Immature natural killer cell (primary cell): ENCODE measurements at places on chromosomes 6 and 20.

- no peak for DNase-seq
These were observed 7.8 kb downstream of the PREX1 start for GRCh38 chr20:48819821-48820648.

DNA sequence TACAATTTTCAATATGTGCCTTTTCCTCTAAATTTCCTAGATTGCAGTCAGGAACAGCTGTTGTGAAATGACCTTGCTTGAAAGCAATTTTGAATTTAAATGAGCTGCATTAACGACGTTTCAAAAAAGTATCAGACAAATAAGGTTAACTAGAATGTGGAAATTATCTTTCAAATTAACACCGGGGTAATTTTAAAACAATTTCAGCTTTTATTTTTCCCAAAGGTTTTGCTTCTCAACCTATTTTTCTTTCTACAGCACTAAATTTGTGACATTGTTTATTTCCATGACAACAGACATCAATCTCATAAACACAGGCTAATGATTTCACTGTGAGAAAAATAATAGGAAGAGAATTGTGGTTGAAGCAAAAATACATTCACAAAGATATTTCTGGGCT is 38.5 kb downstream of the COL12A1 start:
- no peak for DNase-seq

GRCh38 chr6:32151863-32152768 is at the start of gene PRRT1:
TSS of gene PRRT1 (minus strand) at chr6:32151939. CDS start at chr6:32151827, 112 bp downstream.
- DNase-seq, result no peak

DNA sequence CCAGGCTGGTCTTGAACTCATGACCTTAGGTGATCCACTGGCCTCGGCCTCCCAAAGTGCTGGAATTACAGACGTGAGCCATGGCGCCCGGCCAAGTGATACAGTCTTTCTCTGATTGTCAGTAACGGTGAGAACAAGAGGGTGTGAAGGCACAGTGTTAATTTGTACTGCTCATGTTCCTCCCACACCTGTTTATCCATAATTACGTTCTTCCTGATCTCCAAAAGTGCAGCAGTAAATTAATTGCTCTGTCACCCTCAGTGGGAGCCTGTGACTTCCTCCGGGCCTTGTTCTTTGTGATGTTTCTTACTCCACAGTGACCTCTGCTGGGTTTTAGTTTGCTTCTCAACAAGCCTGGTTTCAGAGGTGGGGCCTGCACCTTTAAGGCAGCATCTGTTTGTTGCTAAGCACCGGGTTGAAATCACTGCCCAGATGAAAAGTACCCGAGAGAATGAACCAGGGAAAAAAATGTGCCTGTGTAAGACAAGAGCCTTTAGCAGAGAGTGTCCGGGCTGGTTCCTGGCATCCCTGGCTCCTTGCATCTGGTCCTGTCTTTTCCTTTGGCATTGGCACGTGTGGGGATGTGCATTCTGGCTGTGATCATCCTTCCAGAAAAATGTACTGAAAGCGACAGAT is 89.1 kb upstream of the CLDN20 start:
- peak; percentile 63 for DNase-seq

DNA sequence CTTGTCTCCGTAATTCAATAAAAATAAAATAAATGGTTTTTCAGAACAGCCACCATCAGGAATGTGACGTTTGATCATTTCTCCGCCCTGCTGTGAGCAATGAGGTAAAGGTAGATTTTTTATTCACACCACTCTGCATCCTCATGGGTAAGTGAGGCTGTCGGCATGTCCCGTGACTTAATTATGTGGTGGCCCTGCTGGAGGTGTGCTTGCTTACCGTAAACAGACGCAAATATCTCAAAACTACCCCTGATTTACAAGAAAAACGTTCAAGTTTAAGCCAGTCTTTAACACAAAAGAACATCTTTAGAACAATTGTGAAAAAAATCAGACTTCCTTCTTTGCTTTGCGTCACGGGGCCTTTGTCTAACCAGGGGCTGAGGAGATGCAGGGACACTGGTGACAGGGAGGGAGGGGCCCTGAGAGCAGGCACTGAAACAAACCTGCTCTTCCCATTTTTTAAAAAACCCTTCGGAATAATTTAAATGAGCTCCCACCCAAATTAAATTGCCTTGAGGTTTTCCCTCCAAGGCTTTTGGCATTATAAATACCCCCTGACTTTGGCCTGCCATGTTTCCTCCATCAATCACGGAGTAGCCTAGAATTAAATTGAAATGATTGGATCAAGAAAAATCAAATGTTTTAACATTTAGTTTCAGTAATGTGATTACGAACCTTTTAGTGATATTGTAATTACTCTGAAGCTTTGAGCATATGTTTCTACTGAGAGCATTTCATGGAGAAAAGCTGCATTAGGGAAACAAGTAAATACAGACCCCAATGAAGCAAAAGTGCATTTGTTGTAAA is 13.4 kb downstream of the PRKN start:
- DNase-seq, result no peak

DNA sequence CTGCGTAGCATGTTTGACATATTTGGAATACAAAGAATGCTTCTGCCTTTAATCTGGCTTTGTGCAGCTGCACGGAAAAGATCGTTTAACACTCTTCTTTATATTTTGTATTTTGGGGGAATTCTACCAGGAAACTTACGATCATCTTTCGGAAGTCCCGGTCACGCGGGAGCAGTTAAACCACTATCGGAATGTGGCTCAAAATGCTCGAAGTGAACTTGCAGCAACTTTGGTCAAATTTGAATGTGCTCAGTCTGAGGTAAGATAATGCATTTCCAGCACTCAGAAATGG is 42.3 kb downstream of the CCDC170 start:
- no peak for DNase-seq

- DNase-seq, result no peak
These were observed 54.8 kb downstream of the BTBD3 start for GRCh38 chr20:11972478-11972877.

- DNase-seq, result no peak
These were observed 24.8 kb downstream of the RRBP1 start for GRCh38 chr20:17657079-17657825.

DNA sequence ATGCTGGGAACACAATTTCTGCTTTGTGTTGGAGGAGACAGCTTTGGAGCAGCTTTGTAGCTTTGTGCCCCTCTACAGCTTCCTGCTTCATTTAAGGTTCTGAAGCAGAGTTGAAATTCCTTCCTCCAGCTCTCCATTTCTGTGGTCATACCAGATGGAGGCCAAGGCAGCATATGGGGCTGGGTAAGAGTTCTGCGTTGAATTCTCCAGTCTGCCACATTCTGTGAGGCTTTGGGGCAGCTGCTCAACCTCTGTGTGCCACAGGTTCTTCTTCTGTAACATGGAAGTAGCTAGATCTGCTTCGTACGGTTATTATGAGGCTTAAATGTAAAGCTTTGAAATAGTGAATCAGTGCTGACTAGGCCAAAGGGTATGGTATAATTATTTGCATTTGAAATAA is 2.9 kb upstream of the TRIM26 start:
- no peak for DNase-seq

DNA sequence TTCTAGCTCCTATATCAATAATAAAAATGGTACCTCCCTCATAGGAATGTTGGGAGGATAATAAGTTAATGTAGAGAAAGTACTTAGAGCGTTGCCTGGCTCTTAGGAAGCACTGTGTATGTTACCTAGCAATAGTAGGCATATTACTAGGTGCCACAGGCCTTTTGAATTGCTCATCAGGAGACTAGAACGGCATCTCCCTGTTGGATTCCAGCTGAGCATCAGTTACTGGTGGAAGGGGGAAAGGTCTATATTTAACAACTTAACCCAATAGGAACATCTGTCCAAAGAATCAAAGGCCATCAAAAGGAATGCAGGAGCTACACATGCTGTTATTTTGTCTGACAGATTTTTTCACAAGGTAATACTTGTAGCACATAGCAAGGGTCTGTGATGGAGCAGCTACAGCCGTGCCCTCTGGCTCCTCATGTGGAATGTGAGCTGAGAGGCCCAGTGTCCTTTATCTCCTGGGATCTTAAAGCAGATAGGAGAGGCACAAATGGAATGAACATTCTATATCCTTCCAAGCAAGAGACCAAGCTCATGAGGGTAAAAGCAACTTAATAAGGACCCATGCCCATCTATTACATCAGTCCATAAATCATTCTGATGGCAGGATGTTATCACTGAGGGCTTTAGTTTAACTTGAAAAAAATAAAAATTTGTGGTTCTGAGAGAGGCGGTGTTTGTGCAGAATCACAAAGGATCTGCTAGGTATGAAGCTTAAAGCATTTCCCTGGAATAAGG is 184.9 kb upstream of the LAMP5 start:
- no peak for DNase-seq

GRCh38 chr6:43081043-43081442 is 4.9 kb downstream of the PTK7 start:
- no peak for DNase-seq

- DNase-seq, result peak; percentile 58
These were observed 659 bp downstream of the CEP85L start for GRCh38 chr6:118650582-118651281.

DNA sequence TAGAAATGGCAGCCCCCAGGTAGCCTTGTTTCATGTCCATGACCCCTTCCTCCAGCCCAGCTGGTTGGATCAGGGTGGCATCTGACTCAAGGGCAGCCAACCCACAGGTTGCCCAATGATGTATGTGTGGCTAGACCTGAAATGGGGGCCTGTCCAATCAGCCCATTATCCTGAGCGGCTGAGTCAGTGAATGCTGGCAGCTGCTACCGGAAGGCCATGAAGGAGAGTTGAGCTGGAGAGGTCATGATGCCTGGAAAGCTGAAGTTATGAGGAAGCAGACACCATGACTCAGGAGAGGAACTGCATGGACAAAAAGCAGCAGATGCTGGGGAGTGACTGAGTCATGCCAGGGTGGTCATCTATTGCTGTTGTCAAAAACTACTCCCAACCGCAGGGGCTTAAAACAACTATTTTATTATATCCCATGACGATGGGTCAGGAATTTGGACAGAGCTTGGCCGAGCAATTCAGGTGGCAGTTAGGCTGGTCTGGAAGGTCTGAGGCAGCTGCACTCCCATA is 67.3 kb downstream of the MDGA1 start:
- DNase-seq, result no peak

DNA sequence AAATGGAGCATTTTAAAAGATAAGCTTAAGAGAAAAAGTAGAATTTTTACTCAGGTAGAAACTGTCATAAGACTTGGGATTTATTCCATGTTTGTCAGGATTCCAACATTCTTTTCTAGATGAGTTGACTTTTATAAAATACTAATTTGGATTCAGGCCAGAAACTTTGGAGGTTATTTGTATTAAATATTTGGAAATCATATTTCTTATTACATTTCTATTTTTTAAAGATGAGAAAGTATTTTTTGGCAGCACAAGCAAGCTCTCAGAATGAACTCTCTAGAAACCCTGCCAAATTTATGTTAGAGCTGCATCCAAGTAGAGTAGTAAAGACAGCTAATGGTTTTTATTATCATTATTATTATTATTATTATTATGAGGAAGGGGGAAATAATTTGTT is 1014.9 kb upstream of the GJE1 start:
- no peak for DNase-seq

GRCh38 chr6:72328775-72329174 is 293.1 kb upstream of the KCNQ5 start:
- no peak for DNase-seq

DNA sequence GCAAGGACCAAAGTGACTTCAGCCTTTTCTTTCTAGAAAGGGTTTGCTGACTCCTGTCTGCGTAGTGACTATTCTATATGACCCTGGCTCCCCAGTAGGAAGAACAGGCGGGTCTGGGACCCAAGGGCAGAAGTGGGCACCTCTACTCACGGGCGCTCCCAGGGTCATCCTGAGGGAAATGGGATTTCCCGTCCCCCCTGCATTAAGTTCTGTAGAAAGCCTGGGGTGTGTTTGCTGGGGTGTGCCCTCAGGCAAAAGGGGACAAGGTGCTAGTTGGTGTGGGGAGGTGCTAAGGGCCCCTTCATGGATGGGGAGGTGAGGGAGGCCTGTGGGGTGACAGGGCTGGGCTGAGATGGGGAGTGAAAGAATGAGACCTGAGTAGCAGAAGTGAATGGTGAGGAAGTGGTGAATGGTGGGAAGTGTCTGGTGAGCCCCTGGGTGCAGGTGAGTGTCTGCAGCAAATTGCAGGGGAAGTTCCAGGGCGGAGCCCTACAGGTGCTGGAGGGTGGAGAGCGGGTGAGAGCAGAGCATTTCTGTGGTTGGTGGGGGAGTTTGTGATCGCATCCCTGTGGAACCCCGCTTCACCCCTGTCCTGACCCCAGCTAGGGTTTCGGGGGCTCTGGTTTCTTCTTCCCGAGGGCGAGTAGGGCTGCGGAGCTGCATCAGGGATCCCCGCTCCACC is 21.1 kb downstream of the RAET1L start:
- DNase-seq, result peak; percentile 67

- DNase-seq, result no peak
These were observed 260.1 kb upstream of the ARID1B start for GRCh38 chr6:156517088-156517487.

GRCh38 chr20:35000311-35000921 is 44.7 kb downstream of the MYH7B start:
- DNase-seq, result no peak

DNA sequence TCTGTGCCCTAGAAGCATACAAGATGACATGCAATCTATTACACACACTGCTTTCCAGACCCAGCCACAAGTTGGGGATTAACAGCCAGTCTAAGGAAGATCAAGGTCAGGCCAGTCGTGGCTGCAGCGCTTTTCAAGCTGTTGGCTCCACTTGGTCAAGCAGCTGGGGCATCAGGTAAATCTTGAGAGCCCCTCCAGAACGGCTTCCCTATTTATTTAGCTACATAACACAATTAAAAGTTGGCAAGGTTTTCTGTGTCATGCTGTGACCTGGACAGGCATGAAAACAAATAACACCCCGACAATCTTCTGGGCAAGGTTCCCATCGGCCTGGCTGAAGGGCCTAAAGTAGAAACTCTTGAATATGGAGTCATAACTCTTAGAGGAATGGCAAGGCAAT is 524.3 kb downstream of the PRKN start:
- no peak for DNase-seq

GRCh38 chr6:110781522-110782214 is 33.6 kb downstream of the CDK19 start:
- DNase-seq, result peak; percentile 24

DNA sequence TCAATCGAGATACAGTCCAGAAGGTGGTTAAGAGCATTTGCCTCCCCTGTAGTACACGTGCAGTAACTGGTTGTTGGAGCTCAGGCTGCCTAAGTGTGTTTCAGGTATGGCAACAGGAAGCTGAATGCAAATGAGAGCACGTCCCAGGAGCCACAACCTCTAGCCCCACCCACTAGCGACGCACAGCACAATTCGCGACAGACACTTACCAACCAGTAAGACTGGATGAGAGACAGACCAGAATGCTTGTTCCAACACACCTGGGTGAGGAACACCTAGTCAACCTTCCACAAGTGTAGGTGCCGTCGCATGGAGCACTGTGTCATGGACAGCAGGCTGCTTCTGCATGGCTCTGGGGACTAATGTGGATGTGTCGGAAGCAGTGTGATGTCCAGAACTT is 7.2 kb upstream of the SERPINB1 start:
- no peak for DNase-seq

GRCh38 chr6:62819640-62820039 is 391.6 kb upstream of the FKBP1C start:
- DNase-seq, result no peak

GRCh38 chr6:132669690-132670291 is 10.8 kb upstream of the TAAR1 start:
- DNase-seq, result peak; percentile 33

- no peak for DNase-seq
These were observed 10.2 kb upstream of the RNF114 start for GRCh38 chr20:49925901-49926454.

- DNase-seq, result no peak
These were observed 695.9 kb upstream of the FLRT3 start for GRCh38 chr20:15033269-15033668.
